ENCODE measurements at places on chromosomes 16 and 17.
A peak's percentile ranks its signal among the peaks of the same experiment; 100 is the strongest.

DNA sequence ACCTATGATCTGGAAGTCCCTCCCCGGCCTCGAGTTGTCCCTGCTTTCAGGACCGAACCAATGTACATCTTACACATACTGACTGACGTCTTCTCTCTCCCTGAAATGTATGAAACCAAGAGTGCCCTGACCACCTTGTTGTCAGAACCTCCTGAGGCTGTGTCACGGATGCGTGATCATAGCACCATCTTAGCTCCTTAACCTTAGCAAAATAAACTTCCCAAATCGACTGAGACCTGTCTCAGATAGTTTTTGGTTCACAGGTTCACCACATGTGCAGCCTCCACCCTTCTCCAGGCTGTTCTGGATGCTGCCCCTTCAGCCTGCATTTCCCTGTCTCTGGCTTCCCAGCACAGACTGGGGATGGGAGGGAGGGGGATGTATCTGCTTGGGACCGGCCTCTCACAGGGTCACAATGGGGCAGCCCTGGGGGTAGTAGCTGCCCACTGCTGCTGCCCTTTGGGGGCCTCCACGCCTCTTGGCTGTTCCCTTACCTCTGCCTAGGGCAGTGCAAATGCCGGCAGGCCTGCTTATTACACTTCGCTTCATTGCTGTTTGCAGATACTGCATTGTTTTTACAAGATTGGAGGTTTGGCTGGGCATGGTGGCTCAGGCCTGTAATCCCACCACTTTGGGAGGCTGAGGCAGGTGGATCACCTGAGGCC, 69.8 kb downstream of the NT5M start:
- DNase-seq = no peak

DNA sequence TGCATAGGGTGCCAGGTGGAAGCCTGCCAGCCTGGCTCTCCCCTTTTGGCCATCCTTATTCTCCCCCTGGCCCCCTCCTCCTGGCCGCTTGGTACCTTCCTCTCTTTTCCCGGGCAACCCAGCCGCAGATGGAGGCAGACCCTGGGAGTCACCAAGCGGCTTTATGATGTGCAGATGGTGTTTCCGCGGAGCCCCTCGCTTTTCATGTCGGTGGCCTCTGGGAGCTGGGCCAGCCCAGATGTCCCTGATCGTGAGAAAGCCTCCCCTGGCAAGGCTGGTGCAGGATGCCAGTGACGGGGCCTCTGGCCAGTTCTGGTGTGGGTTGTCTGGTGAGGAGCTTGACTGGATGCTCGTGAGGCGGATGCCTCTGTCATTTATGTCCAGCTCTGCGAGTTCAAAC, 18.0 kb upstream of the BRD7 start:
- no peak for DNase-seq

DNA sequence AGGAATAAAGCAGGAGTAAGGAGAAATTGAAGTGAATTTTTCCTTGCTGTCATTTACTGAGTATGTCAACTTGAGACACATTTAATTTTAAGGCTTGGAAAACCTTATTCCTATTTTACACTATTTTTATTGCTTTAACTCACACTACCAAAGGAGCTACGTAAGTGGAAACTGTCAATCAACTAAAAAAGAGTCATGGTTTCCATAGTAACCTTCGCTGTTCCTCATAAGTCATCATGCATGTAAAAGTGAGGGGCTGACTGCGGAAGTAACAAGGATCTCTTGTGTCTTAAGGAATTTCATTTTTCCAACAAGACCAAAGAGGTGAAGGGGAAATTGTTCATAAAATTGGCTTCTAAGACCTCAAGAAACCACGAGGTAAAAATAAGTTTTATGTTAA, 516.2 kb upstream of the CA10 start:
- no peak for DNase-seq

DNA sequence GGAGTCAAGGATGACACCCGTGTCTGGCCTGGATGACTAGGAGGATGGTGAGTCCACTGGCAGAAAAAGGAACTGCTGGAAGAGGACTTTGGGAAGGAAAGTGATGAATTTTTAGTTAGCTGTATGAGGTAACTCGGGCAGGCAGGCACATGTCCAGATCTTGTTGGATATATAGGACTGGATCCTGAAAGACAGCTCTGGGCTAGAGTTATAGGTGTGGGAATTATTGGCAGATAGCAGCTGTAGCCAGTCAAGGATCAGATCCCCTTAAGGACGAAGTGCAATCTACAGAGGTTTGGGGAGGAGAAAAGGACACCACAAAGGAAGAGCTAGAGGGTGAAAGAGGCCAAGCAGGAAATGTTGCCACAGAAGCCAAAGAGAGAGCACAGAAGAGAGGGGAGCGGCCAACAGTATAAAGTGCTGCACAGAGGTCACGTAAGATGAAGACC, 10.1 kb downstream of the CYB5D1 start:
- DNase-seq = no peak

DNA sequence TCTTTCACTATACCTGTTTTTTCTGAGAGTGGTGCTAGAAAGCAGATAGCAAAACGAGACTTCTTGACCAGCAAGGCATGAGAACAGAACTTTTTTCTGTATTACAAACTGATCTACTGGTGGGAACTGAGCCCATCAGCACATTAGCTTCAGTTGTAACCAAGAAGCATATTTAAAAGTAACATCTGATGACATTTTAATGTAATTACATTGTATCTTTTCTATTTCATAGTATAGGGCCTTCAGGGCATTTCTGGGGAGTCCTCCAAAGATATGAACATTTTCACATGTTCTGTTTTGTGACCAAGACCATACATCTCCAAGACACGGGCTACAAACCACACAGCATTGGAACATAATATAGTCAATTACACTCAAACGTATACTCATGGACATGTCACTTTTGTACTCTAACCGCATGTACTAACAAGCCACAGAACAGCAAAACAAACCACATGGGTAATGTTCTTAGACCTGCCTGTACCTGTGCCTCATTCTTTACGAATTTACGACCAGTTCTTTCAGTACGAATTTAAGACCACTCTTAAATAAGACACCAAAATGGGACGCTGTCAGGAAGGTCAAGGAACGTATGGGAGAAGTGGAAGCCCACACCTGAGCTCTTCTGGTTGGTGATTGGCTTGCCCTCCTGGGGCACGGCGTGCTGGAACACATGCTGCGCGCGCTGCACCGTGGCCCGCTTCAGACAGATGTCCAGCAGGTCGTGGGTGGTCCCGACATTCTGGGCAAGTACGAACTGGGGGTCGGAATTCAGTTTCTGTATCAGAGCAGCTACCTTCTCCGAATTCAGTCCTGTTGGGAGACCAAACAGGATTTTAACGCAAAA, 825 bp downstream of the BLMH start:
- peak; percentile 21 for DNase-seq

DNA sequence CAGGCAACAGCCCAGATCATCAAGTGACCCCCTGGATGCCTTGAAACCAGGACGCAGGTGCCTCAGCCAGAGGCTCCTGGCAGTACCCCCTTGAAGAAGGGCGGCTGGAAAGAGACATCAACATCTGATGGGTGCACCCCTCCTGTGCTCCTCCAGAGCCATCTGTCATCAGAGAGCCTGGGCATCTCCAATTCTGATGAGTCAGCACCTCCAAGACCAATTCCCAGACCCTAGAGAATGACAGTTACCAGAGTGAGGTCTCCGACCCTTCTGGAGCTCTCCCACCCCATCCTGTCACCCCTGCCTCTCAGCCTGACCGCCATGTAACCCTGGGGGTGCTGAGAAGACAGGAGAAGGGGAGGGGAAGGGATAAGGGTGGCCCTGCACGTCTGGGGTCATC, 433.7 kb downstream of the SOX9 start:
- DNase-seq = no peak

- no peak for DNase-seq
Measured at GRCh38 chr16:997440-998051, 16.0 kb downstream of the SOX8 start.

DNA sequence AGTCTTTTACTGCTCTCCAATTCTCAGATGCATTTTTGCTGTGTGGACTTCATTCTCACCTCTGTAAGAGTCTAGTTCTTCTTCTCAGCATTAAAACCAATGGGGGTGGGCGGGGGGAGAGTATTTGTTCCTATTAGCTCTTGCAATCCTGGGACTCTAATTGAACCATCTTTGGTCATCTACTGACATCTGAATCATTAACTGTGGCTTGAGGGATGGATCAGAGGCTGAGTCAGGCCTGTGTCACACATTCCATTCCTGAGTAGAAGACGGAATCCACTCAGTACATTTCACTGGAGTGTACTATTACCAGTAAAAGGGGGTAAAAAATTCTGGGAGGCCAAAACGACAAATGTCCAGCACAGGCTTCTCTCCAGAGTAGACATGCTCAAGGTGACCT, 12.8 kb upstream of the ZNF23 start:
- DNase-seq = no peak

DNA sequence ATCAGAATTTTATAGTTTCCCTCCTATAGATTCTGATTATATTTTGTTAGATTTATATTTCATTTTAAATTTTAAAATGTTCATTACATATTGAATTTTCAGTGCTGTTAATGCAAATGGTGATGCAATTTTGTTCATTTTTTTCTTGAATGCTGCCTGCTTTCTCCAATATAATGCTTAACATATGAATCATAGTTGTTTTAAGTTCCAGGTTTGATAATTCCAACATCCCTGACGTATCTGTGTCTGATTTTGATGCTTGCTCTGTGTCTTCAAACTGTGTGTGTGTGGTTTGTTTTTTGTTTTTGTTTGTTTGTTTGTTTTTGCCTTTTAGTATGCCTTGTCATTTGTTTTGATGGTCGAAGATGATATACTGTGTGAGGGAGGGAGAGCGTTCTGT, 134.7 kb upstream of the ELAC2 start:
- DNase-seq = no peak

DNA sequence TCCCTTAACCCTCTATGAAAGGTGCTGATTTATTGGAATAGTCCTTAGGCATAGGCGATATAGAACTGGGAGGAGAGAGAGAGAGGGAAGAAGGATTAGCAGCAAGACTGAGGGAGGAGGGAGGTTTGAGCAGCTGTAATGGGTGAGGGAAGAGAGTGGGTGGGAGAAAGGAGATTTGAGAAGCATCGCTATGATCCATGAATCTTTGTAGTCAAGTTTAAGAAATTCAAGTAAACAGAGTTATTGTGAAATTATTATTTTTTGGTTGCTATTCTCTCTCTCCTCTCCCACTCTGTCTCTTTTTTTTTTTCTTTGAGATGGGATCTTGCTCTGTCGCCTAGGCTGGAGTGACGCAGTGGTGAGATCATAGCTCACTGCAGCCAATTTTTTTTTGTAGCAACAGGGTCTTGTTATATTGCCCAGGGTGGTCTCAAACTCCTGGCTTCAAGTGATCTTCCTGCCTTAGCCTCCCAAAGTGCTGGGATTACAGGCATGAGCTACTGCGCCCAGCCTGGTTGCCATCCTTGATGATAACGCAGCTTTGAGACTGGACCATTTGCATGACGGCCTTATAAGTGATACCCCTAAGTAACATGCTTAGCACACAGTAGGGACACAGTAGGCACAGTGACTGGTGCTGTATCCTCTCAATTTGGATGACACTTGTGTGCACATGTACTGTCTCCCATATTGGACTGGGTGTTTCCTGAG, 21.0 kb upstream of the TNS4 start:
- DNase-seq = no peak

DNA sequence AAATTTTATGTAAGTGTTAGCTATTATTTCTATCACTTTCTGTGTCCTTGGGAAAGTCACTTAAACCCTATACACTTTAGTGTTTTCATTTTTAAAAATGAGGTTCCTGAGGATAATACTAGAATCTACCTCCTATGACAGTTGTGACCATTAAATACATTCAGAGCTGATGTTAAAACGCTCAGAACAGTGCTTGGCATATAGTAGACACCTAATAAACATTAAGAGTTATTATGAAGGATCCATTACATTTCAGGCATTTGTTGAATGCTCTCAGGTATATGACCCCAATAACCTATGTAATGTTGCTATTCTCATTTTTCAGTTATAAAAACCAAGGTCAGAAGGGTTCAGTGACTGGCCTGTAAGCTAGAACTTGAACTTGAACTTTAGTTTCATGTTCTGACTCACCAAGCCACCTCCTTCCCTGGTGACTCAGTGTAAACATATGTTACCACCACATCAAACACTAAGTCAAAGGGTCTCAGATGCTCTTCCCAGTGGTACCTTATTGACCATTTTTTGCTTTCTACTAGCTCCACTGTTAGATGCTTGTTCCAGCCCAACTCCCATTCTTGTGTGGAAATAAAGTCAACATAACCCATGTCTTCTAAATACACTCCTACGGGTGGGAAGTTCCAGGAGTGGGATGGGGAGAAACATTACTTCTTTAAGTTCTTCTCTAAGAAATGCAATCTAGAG, 47.6 kb downstream of the HSD17B2 start:
- DNase-seq = no peak

DNA sequence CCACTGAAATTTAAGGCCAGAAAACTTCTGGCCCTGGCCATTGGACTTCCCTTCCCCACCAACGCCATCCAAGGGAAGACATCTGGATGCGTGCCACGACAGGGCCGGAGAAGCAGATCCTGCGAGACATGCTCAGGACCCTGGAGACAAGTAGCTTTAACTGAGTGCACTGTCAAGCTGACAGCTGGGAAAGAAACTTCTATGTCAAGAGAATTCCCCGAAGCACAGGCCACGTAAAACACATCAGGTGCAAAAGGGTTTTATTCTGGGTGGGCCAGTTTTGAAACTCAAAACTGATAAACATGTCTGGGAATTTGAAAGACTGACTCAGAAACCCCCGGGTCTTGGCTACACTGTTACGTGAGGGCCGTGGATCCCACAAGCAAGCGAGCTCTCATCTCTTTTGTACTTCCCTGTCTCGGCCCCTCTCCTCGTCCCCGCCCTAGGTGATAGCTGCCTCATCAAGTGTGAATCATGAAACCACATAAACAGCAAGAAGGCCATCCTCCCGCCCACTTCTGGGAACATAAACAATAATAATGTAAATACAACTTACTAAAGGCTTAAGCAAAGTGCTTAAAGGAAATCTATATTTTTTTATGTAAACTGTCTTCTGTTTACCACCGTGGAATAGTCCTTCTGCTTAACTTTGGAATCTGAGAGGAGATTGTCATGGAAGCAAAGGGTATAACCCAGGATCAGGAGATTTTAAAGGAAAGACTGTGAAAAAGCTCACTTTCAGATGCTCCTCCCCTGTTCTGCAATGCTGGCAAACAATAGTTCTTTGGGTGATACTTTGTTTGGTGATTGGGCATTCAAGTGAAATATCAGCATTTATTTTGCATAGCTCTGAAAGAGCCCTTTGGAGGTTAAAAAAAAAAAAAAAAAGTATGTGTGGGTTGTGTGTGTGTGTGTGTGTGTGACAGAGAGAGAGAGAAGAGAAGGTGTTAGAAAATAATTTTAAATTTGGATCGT, 406.0 kb upstream of the MAF start:
- no peak for DNase-seq
